Osteoblast (primary cell): ENCODE measurements at places on chromosomes 2 and 18. TPM values are rescaled to one million over a fixed set of nuclear protein-coding genes. Genes with fewer than 3 reads are reported as not detected.

GRCh38 chr2:112622528-112622849, 23.2 kb upstream of the SLC20A1 start:
- peak overlapping the region; percentile 78 for H3K27ac ChIP-seq
- H3K36me3 ChIP-seq = no peaks in the 10 kb centered on the region
- peak overlapping the region; percentile 23 for H3K4me3 ChIP-seq

- no peaks in the 10 kb centered on the region for H3K27me3 ChIP-seq
- no peak overlapping the region for H3K4me3 ChIP-seq
- H3K36me3 ChIP-seq = no peaks in the 10 kb centered on the region
- no peaks in the 10 kb centered on the region for H3K4me1 ChIP-seq
Observed at GRCh38 chr2:129491308-129491707, 488.2 kb upstream of the RAB6C start.

GRCh38 chr2:16165518-16166326, 225.4 kb downstream of the MYCN start:
- no peaks in the 10 kb centered on the region for H3K27me3 ChIP-seq
- DNase-seq = no peak
- no peak overlapping the region for H3K27ac ChIP-seq
- no peaks in the 10 kb centered on the region for H3K4me1 ChIP-seq

- DNase-seq = no peak
- H3K4me3 ChIP-seq = no peak overlapping the region
- no peaks in the 10 kb centered on the region for H3K36me3 ChIP-seq
- H3K4me1 ChIP-seq = peaks cover 27% of the 10 kb centered on the region
- H3K27me3 ChIP-seq = no peaks in the 10 kb centered on the region
- no peak overlapping the region for H3K27ac ChIP-seq
Observed at GRCh38 chr2:112636605-112637288, 9.0 kb upstream of the SLC20A1 start.

DNA sequence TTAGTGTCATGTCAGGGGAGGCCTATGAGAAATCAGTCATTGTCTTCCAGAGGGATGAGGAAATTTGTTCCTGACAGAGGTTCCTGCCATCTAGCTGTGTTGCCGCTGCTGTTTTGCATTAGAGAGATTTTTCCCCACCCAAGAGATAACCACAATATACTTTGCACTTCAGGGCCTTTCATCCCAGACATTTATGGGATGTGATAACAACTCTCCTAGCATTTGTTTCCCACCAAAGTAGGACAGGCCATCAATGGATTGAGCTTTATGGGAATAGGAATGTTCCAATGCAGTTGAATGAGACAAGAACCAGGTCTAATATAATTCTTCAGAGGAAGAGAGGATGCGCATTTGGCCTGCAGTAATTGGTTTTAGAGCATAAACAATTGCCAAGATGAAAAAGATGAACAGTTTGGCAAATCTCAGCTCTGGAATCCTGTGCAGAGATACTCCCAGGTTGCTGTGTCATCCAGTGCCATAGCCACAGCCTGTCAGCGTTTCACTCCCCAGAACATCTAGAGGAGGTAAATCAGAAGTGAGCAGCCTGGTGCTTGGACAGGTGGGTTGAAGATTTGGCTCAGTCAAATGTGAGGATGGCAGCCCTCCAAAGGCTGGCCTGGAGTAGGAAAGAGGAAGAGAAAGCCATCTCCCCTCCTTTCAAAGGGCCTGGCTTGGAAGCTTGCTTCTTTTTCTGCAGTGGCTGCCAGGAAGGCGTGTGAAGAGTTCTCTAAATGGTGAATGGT, 93.7 kb upstream of the SETBP1 start:
- no peak overlapping the region for H3K27ac ChIP-seq

GRCh38 chr2:219380926-219381325, 6.8 kb downstream of the DNPEP start:
- no peak overlapping the region for H3K4me3 ChIP-seq
- no peak overlapping the region for H3K27ac ChIP-seq
- H3K4me1 ChIP-seq = no peaks in the 10 kb centered on the region
- peaks cover 49% of the 10 kb centered on the region for H3K36me3 ChIP-seq
- no peak for DNase-seq

GRCh38 chr2:208092093-208092832, 32.1 kb downstream of the CRYGD start:
- peaks cover under 1% of the 10 kb centered on the region for H3K4me1 ChIP-seq
- no peak overlapping the region for H3K27ac ChIP-seq
- no peaks in the 10 kb centered on the region for H3K36me3 ChIP-seq
- H3K4me3 ChIP-seq = no peak overlapping the region
- DNase-seq = no peak
- peaks cover 2% of the 10 kb centered on the region for H3K27me3 ChIP-seq

DNA sequence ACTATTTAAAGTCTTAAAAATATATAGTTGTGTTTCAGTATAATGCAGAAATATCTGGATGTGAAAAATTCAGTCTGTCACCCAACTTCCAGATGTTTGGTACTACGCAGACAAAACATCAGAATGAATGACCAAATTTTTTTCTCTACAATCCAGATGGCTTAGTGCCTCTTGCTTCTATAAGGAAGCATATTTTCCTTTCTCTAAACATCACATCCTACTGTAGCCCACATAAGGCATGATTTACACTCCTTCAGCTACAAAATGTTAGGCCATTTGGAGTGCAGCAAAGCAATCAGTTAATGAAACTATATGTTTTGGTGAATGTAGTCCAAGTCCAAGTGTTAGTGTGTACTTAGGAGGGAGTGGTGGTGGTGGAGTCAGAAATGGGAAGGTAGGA, 162.9 kb upstream of the SIX2 start:
- peak overlapping the region; percentile 99 for H3K27ac ChIP-seq
- no peak overlapping the region for H3K4me3 ChIP-seq
- no peaks in the 10 kb centered on the region for H3K36me3 ChIP-seq

Gene GALR1
- not detected in 2 replicates for total RNA-seq

Gene KLHL41
- 1.1 and 1.2 TPM in 2 replicates for total RNA-seq
